ENCODE measurements at places on chromosomes 11 and 22. TPM values are rescaled to one million over a fixed set of nuclear protein-coding genes. Genes with fewer than 3 reads are reported as not detected.

Gene HRAS
- 60.9 TPM for total RNA-seq

DNA sequence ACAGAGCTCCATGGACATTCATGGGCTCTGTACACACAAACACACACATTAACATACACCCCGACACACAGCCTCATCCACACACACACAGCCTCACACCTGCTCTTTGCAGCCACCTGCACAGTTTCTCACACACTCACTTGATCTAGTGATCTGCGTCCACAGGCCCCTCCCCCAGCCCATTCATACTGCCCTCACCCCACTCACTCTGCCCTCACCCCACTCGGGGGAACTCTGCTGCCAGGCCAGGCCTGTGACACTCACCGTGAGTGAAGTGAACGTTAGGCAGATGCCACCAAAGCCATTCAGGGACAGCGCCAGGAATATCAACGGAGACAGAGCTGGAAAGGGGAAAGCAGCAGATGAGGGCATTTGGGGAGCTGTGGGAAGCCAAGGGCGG, 15.0 kb downstream of the SLC43A1 start:
- DNase-seq, result no peak

Gene CHRM1
- not detected for total RNA-seq

Gene BTG4
- not detected for total RNA-seq

- no peak for DNase-seq
Observed at GRCh38 chr11:19675397-19675796, 37.2 kb upstream of the NAV2 start.

Gene GTF2H1
- 28.0 TPM for total RNA-seq

GRCh38 chr22:38454353-38455075, 485 bp downstream of the KCNJ4 start:
- no peak for DNase-seq

Gene SLC29A2
- total RNA-seq, result 32.4 TPM

DNA sequence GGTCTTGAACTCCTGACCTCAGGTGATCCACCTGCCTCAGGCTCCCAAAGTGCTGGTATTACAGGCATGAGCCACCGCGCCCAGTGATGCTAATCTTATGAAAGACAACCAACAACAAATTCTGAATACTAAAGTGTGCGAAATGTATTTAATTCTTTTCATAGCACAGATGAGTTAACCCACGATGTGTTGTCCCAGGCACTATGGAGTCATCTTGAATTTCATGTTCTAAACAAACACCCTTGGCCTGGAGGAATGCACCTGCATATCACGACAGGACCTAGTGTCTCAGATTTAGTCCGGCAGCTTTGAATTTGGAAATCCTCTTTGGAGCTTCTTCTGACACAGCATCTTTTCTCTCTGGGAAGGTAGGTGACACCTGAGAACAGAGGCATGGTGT, 16.2 kb upstream of the VPREB1 start:
- DNase-seq, result no peak

- no peak for DNase-seq
Observed at GRCh38 chr11:63518548-63518947, 12.7 kb downstream of the LGALS12 start.

Gene FIBIN
- 0.45 TPM for total RNA-seq

GRCh38 chr11:61295596-61295926, 445 bp upstream of the VWCE start:
- no peak for DNase-seq

DNA sequence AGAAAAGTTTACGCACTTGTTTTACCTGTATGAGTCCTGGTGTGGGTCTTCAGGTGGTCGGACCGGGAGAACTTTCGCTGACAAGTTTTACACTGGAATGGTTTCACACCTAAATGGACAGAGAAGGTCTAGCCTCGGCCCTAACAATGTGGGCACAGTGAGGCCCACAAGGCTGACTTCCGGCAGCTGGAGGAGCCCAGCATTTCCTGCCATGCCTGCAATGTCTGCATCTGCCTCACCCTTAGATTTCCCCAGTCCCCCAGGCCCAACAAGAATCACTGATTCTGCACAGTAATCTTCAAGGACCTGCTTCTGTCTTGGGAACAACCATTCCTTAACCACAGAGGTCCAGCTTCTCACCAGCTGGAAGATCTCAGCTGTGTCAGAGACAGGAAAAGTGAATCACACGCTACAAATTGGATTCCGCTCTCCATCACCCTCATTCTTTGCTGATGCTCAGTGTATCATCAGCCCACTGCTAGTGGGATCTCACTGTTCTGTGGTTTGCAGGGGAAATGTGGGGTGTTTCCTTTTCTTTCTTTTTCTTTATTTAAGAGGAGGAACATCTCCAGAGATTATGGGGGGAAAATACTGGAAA, 43.3 kb downstream of the WT1 start:
- DNase-seq, result no peak

DNA sequence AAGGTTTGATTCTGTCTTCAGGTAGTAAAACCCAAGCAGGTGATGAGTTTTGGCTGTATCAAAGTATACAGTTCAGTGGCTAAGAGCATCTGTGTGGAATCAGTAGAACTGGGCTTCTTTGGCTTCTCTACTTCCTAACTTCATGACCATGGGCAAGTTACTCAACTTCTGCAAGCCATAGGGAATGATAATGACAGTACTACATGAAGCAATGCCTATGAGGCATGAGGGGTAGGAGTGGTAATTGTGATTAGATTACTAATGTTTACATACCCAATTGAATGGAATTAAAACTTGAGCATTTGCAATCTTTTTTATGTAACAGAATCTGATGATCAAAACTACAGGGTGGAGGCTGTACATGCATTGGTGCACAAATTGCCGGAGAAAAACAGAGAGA, 164.3 kb downstream of the PGR start:
- DNase-seq, result no peak

DNA sequence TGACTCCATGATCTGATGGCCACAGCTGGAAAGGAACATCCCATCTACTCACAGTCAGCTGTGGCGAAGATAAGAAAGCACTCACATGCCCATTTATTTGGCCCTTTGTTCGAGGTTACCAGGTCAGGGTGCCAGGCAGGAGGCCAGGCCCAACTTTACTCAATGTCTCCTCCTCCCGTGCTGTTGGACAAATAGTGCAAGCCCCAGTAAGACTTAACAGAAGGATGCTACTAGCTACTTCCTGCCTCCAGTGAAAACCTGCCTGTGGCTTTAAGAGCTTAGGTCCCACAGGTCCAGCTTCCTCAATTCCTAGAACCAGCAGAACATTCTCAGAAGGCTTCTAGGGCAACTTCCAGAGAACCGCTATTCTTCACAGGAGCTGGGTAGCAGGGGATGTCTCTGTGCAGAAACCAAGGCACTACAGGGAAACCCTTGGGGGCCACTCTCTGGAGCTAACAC, 12.9 kb upstream of the CRY2 start:
- no peak for DNase-seq

DNA sequence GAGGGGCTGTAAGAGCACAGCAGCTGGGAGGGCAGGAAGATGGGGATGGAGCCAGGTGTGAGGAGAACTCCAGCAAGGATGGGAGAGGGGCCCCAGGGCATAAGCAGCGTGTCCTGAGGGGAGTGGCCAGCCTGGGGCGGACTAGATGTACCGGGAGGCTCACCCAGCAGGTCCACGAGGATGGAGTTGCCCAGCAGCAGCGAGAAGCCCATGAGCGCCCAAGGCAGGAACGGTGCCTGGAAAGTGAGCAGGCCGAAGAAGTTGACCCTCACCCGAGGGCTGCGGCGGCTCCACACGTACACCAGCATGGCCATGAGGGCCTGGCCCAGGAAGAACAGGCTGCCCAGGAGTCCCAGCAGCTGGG, 1.3 kb downstream of the DERL3 start:
- no peak for DNase-seq

Gene CARD18
- not detected for total RNA-seq

Gene SIPA1
- total RNA-seq, result 67.5 TPM

- peak; percentile 95 for DNase-seq
Observed at GRCh38 chr22:37623075-37624016, 14.7 kb downstream of the GGA1 start.

- no peak for DNase-seq
Observed at GRCh38 chr11:128196235-128196634, 391.1 kb downstream of the ETS1 start.

GRCh38 chr22:49047447-49047846, 780.2 kb downstream of the BRD1 start:
- no peak for DNase-seq

DNA sequence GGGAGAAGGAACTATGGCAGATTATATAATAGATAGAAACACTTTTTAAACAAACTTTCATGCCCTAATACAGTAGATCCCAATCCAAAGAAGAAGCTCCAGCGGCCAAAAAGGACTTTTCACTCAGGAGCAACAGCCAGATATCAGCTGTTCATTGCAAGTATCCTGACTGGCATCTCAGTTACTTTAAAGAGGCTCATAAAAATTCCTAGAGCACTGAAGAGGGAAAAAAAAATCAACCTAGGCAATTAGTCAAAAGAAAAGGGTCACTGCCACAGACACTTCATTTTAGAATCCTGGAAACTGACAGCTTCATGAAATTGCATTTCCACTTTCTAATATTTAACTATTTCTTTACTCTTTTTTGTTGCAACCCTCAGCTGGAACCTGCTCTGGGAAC, 170.6 kb upstream of the SOX6 start:
- DNase-seq, result no peak

DNA sequence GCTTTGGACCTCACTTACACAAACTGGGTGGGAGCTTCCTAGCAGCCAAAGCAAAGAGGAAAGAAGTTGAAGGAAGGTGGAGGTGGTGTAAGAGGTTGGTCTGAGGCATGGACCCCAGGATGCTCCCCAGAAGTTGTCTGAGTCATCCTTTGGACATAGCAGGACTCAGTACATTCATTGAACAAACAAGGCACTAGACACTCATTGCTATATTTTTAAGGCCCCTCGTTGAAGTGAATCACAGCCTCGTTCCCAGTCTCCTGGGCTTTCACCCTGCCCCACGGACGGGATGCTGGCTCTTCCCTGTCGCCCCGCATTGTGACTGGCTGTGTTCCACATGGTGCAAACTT, 95.9 kb upstream of the FGF3 start:
- DNase-seq, result no peak

GRCh38 chr11:22431106-22431505, 92.9 kb downstream of the SLC17A6 start:
- no peak for DNase-seq

Gene RAC2
- 2.3 TPM for total RNA-seq

Gene FREY1
- not detected for total RNA-seq

Gene GUCY1A2
- 1.9 TPM for total RNA-seq

Gene MUC6
- not detected for total RNA-seq

GRCh38 chr11:124867700-124868099, 2.5 kb downstream of the ROBO3 start:
- no peak for DNase-seq

- no peak for DNase-seq
Observed at GRCh38 chr11:62122076-62122475, 1.7 kb upstream of the INCENP start.

- DNase-seq, result peak; percentile 22
Observed at GRCh38 chr11:120141113-120141767, 3.3 kb upstream of the TRIM29 start.

DNA sequence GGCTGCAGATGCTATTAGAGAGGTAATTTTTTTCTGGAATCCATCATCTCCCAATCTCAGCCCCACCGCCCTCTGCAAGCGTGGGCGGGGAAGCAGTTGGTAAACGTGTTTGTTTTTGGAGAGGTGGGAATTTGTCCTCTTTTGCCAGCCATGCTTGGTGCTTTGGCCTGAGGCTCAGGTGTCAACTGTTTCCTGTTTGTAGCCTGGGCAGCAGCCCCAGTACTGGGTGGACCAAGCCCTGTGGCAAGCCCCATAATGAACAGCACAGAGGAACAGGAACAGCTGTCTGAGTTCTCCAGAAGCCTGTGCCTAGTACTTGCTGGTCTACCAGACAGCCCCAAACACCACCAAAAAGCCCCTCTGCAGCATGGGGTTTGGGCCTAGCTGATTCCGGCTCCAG, 39.6 kb downstream of the POU2F3 start:
- DNase-seq, result no peak

DNA sequence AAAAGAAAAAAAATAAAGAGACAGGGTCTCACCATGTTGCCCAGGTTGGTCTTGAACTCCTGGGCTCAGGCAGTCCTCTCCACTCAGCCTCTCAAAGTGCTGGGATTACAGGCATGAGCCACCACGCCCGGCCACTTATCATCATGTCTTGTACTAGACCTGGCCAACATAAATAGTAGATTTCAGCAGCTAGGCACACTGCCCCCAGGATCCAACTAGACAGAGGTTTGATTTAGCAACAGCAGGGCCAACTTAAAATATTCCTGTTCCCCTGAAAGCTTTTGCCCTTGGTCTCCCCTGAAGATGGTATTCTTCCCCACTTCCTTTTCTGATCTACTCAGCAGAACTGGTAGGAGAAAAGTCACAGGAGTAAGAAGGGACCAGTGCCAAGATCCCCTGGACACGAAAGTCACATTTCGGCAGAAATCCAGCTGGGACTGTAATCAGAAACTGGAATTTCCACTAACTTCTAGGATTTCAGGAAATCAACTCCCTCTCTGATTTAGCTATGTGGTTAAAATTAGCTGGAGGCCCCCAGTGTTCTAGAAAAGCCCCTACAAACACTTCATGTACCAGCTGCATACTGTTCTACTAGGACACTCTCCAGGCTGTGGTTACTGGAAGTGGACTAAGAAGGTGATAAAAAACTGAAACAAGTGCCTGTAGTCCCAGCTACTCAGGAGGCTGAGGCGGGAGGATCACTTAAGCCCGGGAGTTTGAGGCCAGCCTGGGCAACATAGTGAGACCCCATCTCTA, 8.9 kb upstream of the PPP2R1B start:
- no peak for DNase-seq

GRCh38 chr11:76805206-76805913, 22.2 kb downstream of the TSKU start:
- DNase-seq, result peak; percentile 37

DNA sequence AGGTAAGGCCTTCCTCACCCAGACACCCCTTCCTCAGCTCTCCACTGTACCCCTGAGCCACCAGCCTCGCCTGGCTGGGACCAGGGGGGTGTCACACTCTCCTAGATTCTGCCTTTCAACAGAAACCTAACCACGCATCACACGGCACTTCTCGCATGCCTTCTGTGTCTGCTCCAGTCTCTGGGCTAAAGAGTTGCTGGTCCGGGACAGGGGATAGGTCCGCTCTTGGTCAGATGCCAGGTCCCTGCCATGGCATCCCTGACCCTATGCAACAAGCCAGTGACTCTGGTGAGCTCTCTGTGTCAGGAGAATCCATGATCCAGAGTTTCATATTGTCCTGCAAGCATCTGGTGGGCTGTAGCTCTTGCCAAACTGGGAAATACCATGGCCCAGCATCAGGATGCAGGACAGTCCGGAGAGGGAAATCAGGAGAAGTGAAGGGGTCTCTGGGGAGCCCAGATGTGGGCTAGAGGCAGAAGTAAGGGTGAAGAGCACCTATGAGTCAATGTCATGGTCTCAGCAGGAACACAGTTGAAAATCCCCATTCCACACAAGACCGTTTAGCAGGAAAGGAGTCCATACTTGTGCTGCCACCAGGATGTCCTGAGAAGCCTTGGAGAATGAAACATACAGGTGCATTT, 14.1 kb downstream of the IGLL5 start:
- no peak for DNase-seq

- no peak for DNase-seq
Observed at GRCh38 chr11:83069441-83070043, 2.2 kb downstream of the RAB30 start.

- peak; percentile 57 for DNase-seq
Observed at GRCh38 chr11:133919330-133920108, 37.2 kb downstream of the IGSF9B start.

Gene CD3E
- not detected for total RNA-seq

Gene OR51B5
- total RNA-seq, result not detected

Gene THY1
- total RNA-seq, result 286 TPM

Gene CDC42BPG
- 12.3 TPM for total RNA-seq

Gene NPTXR
- 5.8 TPM for total RNA-seq

GRCh38 chr22:39820256-39820655, 73.3 kb downstream of the ENTHD1 start:
- no peak for DNase-seq

Gene ABTB2
- 10.2 TPM for total RNA-seq

Data from H1 (cell line).